ENCODE measurements at places on chromosomes 12 and 14.

DNA sequence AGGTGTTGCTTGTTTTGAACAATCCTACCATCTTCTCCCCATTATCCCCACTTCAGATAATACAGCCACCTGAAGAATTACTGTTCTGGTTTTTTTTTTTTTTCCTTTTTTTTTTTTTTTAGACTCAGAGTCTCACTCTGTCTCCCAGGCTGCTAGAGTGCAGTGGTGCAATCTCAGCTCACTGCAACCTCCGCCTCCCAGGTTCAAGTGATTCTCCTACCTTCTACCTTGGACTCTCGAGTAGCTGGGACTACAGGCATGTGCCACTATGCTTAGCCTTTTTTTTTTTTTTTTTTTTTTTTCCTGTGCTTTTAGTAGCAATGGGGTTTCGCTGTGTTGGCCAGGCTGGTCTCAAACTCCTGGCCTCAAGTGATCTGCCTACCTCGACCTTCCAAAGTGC, 179.4 kb upstream of the ABCD2 start:
- no peaks in the 10 kb centered on the region for H3K27me3 ChIP-seq
- H3K27ac ChIP-seq = no peak overlapping the region
- no peaks in the 10 kb centered on the region for H3K4me1 ChIP-seq
- no peaks in the 10 kb centered on the region for H3K36me3 ChIP-seq

- H3K36me3 ChIP-seq = no peaks in the 10 kb centered on the region
- peaks cover 14% of the 10 kb centered on the region for H3K4me1 ChIP-seq
- no peaks in the 10 kb centered on the region for H3K27me3 ChIP-seq
Measured at GRCh38 chr14:102588821-102589220, 3.6 kb upstream of the RCOR1 start.

- no peak overlapping the region for H3K27ac ChIP-seq
- no peaks in the 10 kb centered on the region for H3K27me3 ChIP-seq
- no peak overlapping the region for H3K4me3 ChIP-seq
- no peak for DNase-seq
- no peaks in the 10 kb centered on the region for H3K4me1 ChIP-seq
- H3K36me3 ChIP-seq = peaks cover 13% of the 10 kb centered on the region
Measured at GRCh38 chr12:109179927-109180326, 63.5 kb downstream of the ACACB start.

DNA sequence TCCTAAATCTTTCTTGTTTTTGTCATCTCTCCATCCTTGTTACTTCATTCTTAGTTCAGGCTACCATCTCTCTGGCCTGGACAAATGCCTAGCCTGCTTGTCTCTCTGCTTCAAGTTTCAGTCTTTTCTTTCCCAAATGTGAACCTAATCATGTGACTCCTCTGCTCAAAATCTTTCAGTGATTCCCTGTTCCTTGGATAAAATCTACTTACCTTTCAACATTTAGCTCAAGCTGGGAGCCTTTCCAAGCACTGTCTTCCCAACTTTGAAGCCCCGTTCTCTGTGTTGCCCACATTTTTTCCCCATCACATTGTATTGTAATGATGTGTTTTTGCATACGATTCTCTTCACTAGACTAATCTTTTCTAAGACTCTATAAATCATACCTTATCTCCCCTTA, 24.7 kb downstream of the SLC7A8 start:
- DNase-seq = no peak
- no peaks in the 10 kb centered on the region for H3K27me3 ChIP-seq
- H3K4me1 ChIP-seq = peaks cover 34% of the 10 kb centered on the region
- no peak overlapping the region for H3K27ac ChIP-seq

DNA sequence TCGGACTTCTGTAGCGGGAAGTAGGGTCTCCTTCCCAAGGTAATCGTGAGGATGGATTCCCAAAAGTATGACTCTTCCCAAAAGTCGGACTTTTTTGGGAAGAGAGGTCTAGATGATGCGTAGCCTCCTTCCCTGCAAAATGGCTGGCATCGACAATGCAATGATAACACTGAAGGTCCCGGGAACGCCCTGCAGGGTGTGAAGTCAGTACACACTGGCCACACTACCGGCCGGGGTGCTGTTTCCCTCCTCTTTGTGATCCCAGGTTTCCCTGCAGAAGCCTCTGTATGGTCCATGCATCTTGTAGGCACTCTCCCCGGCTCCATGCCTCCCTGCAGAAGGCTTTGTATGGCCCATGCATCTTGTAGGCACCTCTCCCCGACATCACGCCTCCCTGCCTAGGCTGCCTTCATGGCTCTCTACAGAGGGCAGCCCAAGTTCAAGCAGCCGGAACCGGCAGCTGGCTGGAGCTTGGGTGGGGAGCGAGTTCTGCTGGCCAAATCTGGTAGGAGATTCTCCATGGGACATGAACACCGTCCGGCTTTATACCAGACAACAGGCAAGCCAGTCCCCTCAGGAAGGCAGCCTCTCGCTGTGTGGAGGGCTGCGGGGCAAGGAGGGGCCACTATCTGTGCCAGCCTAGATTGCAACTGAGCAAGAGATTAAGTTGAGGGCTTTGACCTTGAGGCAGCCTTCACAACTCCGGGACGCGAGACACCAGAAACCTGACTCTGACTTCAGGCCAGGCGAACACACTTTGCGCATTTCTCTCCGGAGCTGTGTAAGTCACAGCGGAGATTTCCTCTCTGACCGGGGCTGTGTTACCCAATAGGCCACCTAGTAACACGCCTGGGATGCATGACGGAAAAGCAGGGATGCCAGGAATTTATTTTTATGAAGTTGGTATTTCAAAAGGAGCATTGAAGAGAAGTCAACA, 23.5 kb downstream of the FZD10 start:
- peaks cover 20% of the 10 kb centered on the region for H3K27me3 ChIP-seq
- no peak for DNase-seq
- H3K27ac ChIP-seq = no peak overlapping the region
- no peak overlapping the region for H3K4me3 ChIP-seq
- H3K4me1 ChIP-seq = no peaks in the 10 kb centered on the region

- no peak overlapping the region for H3K27ac ChIP-seq
- no peaks in the 10 kb centered on the region for H3K36me3 ChIP-seq
- H3K27me3 ChIP-seq = no peaks in the 10 kb centered on the region
- DNase-seq = peak; percentile 88
- H3K4me3 ChIP-seq = no peak overlapping the region
Measured at GRCh38 chr14:69043596-69044260, 64.6 kb upstream of the ACTN1 start.

DNA sequence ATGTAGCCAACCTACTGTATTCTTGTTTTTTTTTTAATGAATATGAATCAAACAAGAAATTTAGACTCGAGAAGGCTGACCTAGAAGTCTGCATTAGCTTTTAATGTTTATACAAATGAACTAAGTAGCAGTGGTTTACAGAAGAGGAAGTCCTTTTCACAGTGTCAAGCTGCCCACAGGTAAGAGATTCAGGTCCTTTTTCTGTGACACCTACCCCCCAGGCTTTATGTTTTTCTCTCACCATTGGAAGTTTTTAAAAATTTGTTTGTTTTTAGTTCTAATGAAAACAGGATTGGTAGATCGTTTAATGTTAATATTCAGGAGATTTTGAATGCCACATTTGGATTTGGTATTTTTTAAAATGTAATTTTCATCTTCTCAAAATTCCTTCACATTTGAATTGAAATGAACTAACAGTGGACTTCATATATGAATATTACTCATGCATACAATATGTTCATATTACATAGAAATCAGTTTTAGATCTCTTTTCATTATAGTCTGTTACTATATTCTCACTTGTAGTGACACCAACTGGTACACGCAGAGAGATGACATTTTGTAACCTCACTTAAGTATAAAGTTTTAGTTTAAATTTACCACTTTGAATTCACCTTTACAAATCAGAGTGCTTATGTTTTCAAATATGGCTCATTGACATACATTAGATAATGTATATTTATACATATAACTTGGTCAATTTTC, 29.7 kb downstream of the ATF7IP start:
- no peak overlapping the region for H3K4me3 ChIP-seq
- no peak overlapping the region for H3K27ac ChIP-seq
- peaks cover 3% of the 10 kb centered on the region for H3K36me3 ChIP-seq
- H3K27me3 ChIP-seq = no peaks in the 10 kb centered on the region
- DNase-seq = peak; percentile 68
- peaks cover 6% of the 10 kb centered on the region for H3K4me1 ChIP-seq

- H3K27me3 ChIP-seq = no peaks in the 10 kb centered on the region
- H3K27ac ChIP-seq = no peak overlapping the region
- DNase-seq = no peak
- no peaks in the 10 kb centered on the region for H3K4me1 ChIP-seq
Measured at GRCh38 chr14:52078721-52079120, 9.9 kb upstream of the NID2 start.

GRCh38 chr14:65502676-65503124, 90.2 kb downstream of the FUT8 start:
- no peak overlapping the region for H3K4me3 ChIP-seq
- peaks cover 2% of the 10 kb centered on the region for H3K36me3 ChIP-seq
- DNase-seq = no peak
- H3K27me3 ChIP-seq = no peaks in the 10 kb centered on the region

DNA sequence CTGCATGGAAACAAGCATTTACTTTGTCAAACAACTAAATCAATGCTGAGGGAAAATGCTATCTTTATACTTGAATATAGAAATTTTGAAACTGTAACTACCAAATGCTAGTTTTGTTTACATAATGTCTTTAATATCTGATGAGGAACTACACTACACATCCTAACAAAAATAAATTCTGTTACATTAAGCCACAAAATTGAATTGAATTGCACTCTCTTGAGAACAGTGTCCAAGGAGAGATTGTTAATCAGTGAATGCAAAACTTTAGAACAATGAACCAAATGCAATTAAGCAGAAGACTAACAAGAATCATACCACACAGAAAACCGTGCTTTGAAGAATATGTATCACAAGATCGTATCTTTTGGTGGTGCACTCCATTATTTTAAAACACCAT, 141.6 kb downstream of the CNTN1 start:
- H3K27ac ChIP-seq = no peak overlapping the region
- no peaks in the 10 kb centered on the region for H3K27me3 ChIP-seq

DNA sequence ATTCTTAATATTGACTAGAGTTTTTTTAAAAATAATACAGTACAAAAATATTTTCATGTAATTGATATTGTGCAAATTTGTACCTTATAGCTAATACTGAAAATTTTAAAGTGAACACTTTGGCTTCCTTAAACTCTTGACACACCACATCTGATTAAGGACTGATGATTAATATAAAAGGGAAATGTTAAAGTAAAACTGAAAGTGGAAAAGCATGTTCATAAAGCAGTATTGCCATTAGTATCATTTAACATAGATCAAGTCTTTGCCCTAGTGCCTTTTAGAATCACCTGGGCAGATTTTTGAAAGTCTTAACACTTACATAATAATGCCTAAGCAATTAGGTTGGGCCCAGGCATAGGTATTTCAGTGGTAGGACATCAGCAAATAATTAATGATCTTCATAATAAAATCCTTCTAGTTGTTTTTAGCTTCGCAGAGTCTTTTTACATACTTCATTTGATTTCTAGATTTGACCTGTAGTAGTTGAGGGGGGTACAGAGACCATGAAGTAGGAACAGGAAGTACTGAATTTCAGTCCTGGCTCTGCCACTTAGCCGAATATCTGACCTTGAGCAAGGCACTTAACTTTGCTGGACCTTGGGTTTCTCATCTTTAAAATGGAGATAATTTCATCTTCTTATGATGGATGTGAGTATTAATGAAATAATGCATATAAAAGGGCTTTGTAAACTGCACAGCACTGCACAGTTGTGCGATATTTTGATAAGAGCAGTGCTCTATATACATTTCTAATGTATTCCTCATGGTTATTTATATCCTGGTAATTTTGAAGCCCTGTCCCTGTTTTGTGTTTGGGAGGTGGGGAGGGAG, 43.7 kb downstream of the MARK3 start:
- peak overlapping the region; percentile 47 for H3K4me3 ChIP-seq
- no peaks in the 10 kb centered on the region for H3K27me3 ChIP-seq
- DNase-seq = peak; percentile 50
- H3K4me1 ChIP-seq = peaks cover 13% of the 10 kb centered on the region

GRCh38 chr12:58965568-58965967, 45.3 kb upstream of the LRIG3 start:
- H3K4me3 ChIP-seq = no peak overlapping the region
- H3K4me1 ChIP-seq = no peaks in the 10 kb centered on the region
- DNase-seq = no peak
- no peaks in the 10 kb centered on the region for H3K36me3 ChIP-seq
- no peak overlapping the region for H3K27ac ChIP-seq

DNA sequence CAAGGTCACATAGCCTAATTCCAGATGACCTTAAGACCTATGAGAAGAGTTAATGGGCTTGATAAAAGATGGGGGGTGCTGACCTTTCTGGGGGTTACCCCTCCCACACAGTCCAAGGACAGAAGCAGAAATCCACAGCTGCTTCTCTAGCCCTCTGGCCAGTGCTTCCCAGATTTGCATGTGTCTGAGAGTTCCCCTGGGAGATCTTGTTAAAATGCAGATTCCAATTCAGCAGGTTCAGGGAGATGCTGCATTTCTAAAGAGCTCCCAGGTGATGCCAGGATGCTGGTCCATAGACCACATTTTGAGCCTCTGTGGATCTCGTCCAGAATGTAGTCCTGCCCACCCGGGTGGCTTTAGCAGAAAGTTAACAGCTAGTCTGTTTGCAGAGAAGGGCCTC, 82.1 kb downstream of the WSCD2 start:
- H3K27ac ChIP-seq = no peak overlapping the region
- DNase-seq = no peak
- H3K27me3 ChIP-seq = no peaks in the 10 kb centered on the region
- no peak overlapping the region for H3K4me3 ChIP-seq
- no peaks in the 10 kb centered on the region for H3K36me3 ChIP-seq
- no peaks in the 10 kb centered on the region for H3K4me1 ChIP-seq

- peaks cover 26% of the 10 kb centered on the region for H3K27me3 ChIP-seq
- peaks cover 3% of the 10 kb centered on the region for H3K4me1 ChIP-seq
- no peaks in the 10 kb centered on the region for H3K36me3 ChIP-seq
- DNase-seq = no peak
- no peak overlapping the region for H3K4me3 ChIP-seq
- H3K27ac ChIP-seq = no peak overlapping the region
Measured at GRCh38 chr12:106245767-106246166, 2.1 kb downstream of the CKAP4 start.

DNA sequence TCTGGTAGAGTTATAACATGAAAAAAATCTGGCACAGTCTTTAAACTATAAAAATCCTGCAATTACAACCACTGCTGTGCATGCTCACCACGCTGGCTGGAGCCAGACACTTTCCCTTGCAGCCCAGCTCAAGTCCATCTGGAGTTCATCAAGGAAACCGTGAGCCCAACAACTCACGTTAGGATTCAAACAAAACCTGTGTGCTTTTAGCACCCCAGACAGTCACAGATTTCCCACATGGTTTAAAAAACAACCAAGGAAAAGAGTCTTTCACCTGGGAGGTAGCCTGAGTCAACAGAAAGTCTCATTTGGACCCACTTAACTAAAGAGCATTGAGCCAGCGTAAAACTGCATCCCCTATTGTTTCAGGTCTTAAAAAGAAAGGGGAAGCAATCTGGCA, 4.7 kb downstream of the LRIG3 start:
- no peaks in the 10 kb centered on the region for H3K36me3 ChIP-seq
- peaks cover 16% of the 10 kb centered on the region for H3K4me1 ChIP-seq
